ENCODE measurements at places on chromosomes 11 and 22.

- no peak for DNase-seq
Measured at GRCh38 chr22:24418786-24419474, 8.5 kb upstream of the ADORA2A start.

GRCh38 chr11:97237151-97237550, 847.3 kb downstream of the JRKL start:
- no peak for DNase-seq

- no peak for DNase-seq
Measured at GRCh38 chr11:12088047-12088481, 22.3 kb upstream of the MICAL2 start.

- no peak for DNase-seq
Measured at GRCh38 chr22:50641696-50642607, 14.0 kb upstream of the ARSA start.

- no peak for DNase-seq
Measured at GRCh38 chr11:96741068-96741467, 351.3 kb downstream of the JRKL start.

GRCh38 chr11:69926376-69927050, 107.3 kb upstream of the FGF3 start:
- no peak for DNase-seq

- no peak for DNase-seq
Measured at GRCh38 chr22:48968201-48968959, 859.3 kb downstream of the BRD1 start.

DNA sequence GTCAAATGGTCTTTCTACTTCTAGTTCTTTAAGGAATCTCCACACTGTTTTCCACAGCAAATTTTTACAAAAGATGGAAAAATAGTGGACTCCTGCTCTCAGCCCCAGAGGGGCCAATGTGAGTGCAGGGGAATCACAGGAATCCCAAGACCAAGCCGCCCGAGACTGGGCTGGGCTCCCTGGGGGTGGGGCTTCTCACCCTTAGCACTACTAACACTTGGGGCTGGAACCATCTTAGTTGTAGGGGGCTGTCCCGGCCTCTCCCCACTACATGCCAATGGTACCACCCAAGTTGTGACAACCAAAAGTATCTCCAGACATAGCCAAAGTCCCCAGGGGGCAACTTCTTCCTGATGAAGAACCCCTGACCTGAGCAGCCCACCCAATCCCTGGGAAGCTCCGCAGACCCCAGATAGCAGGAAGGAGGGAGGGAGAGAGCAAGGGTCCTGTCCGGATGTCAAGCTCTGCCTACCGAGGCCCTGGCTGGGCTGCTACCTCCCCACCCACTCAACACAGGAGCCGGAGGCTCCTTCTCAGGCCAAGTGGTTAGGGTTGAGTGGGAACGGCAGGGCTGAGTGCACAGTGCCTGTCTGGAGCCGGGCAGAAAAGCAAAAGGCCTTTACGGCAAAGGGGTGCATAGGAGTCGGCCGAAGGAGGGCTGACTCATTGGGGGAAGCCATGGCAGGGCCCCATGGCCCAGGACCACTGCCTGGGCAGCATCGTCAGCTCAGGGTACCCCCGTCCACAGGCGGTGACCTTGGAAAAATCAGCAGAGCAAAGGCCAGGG, 122.5 kb upstream of the FGF3 start:
- no peak for DNase-seq

GRCh38 chr22:41898645-41899044, 16.2 kb downstream of the SHISA8 start:
- no peak for DNase-seq

- no peak for DNase-seq
Measured at GRCh38 chr11:78932757-78933156, 358.1 kb upstream of the NARS2 start.

DNA sequence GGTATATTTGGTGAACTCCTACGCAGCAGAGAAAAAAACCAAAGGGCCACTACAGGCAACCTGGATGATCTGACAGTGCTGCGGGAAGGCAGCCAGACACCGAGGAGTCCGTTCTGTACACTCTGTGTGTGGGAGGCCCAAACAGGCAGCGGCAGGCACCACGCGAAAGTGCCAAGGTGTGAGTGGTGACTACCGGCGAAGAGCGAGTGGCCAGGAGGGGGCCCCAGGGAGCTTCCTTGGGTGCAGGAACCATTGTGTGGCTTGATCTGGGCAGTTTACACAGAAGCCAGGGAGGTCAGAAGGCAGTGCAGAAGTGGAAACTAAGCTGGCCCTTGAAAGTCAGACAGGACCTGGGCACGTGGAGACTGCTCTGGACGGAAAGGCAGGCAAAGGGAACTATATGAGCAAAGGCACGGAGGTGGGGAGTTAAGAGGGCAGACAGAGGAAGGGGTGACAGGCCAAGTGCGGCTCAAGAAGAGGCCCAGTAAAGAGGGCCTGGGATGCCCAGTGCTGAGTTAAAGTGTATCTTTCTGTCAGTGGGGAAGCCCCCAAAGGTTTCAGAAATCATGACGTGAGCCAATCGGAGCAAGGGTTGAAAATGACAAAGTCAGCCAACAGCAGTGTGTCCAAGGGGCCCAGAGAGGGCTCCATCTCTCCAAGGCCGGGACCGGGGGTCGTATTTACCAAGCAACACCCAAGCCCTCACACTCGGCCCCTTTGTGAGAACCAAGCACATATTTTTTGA, 10.6 kb downstream of the TMEM184B start:
- DNase-seq, result no peak

DNA sequence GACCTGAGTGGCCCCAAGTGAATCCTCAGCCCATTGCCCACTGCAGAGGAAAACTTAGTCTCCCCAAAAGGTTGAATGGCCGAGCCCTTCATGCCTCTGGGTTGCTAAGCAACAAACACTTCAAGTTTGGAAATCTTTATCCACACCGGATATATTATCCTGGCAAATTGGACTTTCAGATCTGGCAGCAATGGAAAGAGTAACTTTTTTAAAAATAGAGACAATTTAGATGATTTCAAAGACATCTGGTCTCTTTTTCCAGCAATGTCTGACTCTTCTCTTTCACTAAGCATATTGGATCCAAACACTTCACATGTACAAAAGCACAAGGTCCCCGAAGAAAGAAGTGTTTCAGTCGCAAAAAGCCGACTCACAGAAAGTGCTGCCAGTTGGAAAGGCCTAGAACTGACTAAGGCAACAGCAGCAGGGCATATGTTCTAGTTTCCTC, 505.3 kb downstream of the SOX6 start:
- DNase-seq, result no peak

DNA sequence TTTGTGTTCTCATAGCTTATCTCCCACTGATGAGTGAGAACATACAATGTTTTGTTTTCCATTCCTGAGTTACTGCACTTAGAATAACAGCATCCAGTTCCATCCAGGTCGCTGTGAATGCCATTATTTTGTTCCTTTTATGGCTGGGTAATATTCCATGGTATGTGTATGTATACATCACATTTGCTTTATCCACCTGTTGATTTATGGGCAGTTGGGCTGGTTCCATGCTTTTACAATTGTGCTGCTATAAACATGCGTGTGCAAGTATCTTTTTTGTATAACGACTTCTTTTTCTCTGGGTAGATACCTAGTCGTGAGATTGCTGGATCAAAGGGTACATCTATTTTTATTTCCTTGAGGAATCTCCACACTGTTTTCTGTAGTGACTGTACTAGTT, 74.8 kb downstream of the ZNF280B start:
- DNase-seq, result no peak

- no peak for DNase-seq
Measured at GRCh38 chr11:69884751-69885150, 65.5 kb upstream of the FGF3 start.

- no peak for DNase-seq
Measured at GRCh38 chr22:44721213-44721612, 19.2 kb downstream of the PRR5 start.

DNA sequence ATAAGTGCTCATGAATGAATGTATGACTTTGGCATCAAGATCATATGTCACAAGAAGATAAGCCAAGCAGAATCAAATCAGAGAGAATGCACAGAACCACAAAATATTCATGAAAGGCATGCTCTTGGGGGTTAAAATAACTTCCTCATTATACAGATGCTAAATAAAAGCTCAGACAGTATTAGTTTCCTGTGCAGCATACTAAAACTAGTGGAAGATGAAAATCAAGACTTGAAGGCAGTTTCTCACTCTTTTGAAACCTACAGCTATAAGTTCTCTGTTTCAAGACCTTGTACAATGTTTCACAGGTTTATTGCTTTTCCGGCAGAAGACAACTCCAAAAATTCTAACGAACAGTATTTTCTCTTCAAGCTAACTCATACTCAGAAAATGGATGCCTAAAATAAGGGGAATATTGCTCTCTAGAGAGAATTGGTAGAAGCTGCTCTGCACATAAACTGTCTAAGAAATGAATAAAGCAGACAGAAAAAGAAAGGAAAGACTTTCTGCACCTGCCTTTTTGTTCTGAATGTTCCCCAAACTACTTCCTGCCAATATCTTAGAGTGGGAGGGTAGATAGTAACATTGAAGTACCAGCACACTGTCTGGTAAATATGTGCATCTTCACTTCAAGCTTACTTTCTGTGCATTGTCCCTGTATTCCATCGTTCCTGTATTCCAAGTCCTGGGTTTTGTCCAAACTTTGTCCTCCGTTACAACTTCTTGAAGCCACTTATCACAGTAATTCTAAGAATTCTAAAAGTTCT, 639.4 kb upstream of the FAT3 start:
- no peak for DNase-seq

DNA sequence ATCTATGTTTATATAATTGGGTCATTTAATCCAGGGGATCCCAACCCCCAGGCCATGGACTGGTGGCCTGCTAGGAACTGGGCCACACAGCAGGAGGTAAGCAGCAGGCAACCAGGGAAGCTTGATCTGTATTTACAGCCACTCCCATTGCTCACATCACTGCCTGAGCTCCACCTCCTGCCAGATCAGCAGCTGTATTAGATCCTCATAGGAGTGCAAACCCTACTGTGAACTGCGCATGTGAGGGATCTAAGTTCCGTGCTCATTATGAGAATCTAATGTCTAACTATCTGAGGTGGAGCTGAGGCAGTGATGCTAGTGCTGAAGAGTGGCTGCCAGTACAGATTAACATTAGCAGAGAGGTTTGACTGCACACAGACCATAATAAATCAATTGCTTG, 32.8 kb downstream of the MS4A2 start:
- no peak for DNase-seq

DNA sequence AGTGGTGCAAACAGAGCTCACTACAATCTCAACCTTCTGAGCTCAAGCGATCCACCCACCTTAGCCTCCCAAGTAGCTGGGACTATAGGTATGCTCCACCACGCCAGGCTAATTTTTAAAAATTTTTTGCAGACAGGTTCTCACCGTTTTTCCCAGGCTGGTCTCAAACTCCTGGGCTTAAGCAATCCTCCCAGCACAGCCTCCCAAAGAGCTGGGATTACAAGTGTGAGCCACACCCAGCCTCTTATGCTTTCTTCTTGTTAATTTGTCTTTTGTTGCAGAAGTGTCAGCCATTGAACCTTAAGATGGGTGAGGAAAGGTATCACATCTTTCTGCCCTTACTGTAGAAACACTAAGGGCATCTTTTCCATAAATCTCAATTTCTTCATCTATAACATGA, 34.9 kb downstream of the DENND5A start:
- no peak for DNase-seq

GRCh38 chr11:27040302-27041115, at the start of gene BBOX1:
TSS of gene BBOX1 (plus strand) at chr11:27040815. CDS start at chr11:27055431, 14,616 bp downstream.
- no peak for DNase-seq

DNA sequence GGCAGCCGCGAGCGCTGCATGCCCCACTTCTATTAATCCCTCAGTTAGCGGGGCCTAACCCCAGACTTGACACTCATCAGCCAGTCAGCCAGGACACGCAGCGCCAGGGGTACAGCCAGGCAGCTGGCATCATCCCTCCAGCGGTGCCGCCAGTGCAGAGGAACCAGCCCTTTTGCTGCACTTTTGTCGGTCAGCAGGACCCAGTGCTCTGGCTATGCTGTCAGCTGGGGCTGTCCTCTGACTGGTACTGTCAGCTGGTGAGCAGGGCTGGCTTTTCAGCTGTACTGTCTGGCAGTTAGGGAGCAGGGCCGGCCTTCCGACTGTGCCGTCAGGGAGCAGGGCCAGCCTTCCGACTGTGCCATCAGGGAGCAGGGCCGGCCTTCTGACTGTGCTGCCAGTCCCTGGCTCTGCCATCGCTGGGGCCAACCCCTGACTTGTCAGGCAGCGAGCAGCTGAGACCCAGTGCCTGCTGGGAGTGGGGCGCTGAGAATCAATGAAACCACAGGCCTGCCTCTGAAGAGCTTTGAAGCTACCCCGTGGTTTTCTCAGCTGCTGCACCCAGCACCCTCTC, 115.4 kb downstream of the KIAA1671 start:
- peak; percentile 68 for DNase-seq

DNA sequence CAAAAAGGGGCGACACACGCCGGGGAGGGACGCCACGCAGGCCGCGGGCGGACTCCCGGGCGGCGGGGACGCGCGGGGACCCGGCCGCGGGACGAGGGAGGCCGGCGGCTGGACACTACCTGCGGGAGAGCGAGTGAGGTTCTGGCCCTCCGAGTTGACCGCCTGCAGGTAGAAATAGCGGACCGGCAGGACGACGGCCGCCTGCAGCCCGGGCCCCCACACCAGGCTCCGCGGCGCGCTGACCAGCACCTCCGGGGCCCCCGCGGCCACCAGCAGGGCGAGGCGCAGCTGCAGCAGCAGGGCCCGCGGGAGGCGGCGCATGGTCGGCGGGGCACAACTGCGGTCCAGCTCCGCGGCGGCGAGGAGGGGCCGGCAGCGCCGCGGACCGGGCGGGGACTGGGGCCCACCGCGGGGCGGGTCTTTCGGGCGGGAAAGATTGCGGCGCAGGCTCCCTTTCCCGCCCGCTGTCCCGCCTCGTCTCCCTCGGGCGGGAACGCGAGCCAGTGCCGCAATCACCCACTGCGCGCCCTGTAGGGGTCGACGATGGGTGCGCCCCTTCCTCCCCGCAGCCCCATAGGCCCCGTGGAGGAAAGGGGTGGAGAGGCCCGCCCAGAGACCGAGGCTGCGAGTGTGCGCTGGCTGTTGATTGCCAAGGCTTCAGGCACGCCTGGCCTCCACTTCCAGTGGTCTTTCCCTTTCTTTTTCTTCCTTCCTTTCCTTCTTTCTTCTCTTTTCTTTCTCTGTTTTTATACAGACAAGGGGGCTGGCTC, at the start of gene POGLUT3:
POGLUT3 (minus strand) TSS at position 339 of the 770 bp plus-strand sequence; CDS start at position 321, 18 bp downstream.
- DNase-seq, result peak; percentile 40

DNA sequence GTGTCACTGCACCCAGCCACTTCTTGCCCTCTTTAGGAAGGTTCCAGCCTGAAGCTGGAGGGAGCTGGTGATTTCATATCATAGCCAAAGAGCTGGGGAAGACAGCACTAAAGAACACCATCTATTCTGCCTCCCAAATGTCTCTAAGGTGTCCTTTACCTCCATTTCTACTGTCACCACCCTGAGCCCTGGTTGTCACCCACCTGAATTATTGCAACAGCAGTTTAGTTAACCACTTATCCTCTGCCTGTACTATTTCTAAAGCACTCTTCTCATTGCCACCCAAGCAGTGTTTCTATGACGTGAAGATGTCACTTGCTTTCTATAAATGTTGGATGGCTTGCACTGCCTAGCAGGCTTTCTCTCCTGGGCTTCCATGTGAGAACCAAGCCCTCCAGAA, 69.4 kb upstream of the EED start:
- no peak for DNase-seq

Measured in adrenal gland (tissue), 19 donors.